Stimulated activated naive CD4-positive, alpha-beta T cell treated with Interleukin-2 at 50 U/mL for 16 hours (primary cell): ENCODE measurements at places on chromosomes 5 and 9.

DNA sequence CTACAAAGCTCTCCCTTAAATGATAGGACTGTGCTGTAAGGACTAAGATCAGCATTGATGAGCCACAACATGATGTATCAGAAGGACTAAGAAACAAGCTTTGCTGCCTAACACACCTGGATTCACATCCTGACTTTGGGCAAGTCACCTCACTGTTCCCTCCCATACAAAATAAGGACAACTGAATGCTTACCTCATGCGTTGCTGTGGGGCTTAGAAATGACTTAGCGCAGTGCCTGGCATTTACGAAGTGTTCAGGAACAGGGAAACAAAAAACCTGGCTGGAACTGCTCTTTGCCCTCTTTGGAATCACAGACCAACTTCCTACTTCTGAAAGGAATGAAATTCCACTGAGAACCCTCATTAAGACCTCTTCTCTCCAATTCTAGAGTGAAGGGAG is 113.7 kb downstream of the BAAT start:
- no peak for DNase-seq

DNA sequence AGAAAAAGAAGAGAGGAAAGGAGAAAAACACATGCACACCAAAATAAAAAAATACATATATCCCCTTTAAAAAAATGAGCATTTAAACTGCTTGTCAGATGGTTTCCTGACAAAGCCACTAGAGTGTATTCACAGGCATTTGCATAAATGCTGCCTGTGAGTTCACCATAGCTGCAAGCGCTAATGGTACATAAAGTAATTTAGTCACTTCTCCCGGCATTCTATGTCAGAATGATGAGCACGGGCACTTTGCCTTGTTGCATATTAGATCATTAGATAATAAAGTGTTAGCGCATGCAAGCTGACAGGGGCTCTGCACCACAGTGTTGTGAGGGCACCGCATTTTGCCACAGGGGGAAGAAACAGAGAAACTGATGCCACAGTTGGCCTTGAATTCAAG is 280.6 kb downstream of the EBF1 start:
- no peak for DNase-seq

DNA sequence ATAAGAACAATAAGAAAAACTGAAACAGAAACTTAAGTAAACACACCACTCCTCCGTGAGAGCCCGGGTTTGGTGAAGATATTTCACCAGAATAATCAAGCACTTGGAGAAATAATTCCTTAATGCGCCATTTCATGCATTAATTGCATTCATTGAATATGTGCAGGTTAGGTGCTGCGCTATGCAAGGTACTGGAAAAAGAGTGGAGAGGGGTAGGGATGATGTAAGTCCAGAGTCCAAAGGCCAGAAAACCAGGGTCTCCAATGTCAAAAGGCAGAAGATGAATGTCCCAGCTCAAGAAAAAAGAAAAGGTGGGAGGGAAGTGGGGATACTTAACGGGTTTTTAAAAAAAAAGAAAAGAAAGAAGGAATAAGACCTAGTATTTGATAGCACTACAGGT is 669 bp upstream of the ZFP37 start:
- no peak for DNase-seq

DNA sequence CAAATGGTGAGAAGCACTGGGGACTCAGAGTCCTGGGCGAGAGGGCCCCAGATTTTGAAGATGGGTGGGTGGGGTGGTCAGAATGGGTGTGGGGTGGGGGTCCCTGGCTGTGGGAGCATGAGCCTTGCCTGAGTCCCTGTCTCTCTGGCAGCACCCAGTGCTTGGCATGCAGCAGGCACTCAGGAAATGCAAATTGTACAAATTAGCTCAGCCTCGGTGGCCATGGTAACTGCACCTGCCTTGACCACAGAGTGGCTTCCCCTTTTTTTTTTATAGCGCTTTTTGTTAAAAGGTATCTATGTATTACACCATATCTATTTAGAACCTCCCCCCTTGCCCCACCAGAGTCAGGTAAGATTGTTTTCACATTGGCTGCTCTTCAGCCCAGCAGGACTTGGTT is 19.2 kb upstream of the PITX1 start:
- DNase-seq, result no peak

DNA sequence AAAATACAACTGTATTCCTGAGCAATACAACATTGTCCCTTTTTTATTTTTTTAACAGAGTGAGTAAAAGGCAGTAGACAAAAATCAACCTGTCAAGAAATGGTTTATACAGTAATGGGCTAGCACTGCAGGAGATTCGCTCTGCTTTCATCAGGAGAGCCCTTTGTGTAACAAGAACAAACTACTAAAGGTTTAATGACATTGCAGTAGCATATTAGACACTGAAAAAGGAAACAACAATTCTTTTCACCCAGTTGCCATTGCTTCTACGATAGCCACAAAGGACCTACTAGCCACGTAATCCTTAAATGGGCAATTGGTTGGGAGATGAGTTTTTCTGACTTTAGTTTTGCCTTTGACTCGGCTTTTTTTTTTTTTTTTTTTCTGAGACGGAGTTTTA is 319.8 kb upstream of the TRPM3 start:
- DNase-seq, result no peak

DNA sequence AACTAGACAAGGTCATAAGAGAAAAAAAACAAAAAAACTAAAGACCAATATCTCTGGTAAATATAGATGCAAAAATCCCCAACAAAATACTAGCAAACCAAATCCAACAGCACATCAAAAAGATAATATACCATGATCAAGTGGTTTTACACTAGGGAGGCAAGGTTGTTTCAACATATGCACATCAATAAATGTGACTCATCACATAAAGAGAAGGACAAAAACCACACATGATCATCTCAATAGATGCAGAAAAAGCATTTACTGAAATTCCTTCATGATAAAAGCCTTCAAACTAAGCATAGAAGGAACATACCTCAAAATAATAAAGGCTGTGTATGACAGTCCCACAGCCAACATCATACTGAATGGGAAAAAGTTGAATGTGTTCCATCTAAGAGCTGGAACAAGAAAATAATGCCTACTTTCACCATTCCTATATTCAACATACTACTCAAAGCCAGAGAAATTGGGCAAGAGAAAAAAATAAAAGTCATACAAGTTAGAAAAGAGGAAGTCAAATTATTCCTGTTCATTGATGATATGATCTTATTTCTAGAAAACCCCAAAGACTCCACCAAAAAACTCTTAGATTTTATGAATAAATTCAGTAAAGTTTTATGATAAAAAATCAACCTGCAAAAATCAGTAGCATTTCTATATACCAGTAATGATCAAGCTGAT is 72.2 kb upstream of the FAM169A start:
- DNase-seq, result no peak

GRCh38 chr9:90544488-90544887 is 98.1 kb downstream of the DIRAS2 start:
- no peak for DNase-seq

- DNase-seq, result no peak
Observed at GRCh38 chr5:111953351-111954127, 196.5 kb upstream of the NREP start.

DNA sequence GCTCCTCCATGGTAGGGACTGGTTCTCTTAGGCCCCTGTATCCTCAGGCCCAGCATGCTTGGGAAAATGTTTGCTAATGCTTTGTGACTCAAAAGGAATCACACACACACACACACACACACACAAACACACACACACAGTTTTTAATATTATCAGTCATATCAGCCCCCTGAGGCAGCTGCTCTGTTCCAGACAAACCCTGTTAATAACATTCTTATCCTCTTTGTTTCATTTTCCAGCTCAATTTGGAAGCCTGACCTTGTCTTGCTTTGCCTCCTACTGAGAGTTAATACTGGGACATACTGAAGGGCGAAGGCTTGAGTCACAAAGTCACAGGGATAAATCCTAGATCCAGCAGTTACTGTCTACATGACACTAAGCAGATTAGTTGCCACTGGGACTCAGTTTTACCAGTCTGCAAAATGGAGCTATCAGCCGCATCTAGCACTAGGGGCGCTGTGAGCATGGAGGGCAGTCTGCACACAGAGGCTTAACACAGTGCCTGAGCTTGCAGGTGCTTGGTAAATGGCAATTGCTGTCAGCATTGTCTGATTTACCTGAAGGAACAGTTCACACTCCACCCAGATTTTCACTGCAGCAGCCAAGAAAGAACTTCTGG is 37.1 kb upstream of the KCNMB1 start:
- no peak for DNase-seq

GRCh38 chr5:16702964-16703363 is 86.2 kb upstream of the RETREG1 start:
- DNase-seq, result no peak

DNA sequence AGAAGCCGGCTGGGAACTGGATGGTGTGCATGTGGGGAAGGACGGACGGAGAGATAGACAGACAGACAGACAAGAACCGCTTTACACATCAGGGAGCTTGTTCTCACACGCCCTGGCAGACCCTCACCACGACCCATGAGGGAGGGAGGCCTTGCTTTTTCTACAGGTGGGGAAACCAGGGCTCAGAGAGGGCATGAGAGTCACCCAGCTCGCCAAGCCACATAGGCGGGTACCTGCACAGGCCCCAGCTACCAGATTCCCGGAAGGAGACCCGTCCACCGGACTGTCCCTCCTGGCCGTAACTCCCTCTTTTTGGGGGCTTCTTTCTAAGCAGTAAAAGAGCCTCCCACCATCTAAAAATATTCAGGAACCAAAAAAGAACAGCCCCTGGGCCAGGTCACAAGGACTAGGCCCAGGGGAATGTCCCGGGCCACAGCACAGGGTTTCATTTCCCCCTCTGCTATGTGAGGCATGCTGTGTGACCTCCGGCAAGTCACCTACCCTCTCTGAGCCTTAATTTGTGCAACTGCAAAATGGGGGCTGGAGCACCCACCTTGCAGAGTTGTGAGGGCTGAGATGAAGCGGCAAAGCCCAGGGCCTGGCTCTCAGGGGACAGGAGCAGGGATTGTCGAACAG is 84.4 kb upstream of the SARDH start:
- no peak for DNase-seq

DNA sequence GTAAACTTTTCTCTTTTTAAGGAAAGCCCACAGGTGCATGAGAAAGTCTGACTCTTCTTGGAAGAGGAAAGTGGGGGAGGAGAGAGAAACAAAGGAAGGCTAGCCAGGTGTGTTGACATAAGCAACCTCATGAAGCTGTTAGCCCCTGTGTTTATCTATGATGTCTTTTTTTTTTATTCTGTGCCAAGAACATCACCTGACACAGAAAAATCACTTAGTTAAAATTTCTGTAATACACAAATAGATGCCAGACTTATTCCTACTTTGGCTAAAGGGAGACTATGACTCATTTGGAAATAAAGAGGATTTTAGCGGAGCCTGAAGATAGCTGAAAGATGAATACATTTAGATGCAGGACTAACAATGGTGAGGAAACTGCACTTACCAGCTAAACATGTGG is 58.3 kb downstream of the BAAT start:
- DNase-seq, result no peak

GRCh38 chr9:137241490-137242268 is 592 bp downstream of the TUBB4B start:
- DNase-seq, result peak; percentile 61

- no peak for DNase-seq
Observed at GRCh38 chr9:72949244-72949582, 3.6 kb downstream of the ALDH1A1 start.
